AG08395 (cell line): ENCODE measurements at places on chromosomes 3 and 15.

DNA sequence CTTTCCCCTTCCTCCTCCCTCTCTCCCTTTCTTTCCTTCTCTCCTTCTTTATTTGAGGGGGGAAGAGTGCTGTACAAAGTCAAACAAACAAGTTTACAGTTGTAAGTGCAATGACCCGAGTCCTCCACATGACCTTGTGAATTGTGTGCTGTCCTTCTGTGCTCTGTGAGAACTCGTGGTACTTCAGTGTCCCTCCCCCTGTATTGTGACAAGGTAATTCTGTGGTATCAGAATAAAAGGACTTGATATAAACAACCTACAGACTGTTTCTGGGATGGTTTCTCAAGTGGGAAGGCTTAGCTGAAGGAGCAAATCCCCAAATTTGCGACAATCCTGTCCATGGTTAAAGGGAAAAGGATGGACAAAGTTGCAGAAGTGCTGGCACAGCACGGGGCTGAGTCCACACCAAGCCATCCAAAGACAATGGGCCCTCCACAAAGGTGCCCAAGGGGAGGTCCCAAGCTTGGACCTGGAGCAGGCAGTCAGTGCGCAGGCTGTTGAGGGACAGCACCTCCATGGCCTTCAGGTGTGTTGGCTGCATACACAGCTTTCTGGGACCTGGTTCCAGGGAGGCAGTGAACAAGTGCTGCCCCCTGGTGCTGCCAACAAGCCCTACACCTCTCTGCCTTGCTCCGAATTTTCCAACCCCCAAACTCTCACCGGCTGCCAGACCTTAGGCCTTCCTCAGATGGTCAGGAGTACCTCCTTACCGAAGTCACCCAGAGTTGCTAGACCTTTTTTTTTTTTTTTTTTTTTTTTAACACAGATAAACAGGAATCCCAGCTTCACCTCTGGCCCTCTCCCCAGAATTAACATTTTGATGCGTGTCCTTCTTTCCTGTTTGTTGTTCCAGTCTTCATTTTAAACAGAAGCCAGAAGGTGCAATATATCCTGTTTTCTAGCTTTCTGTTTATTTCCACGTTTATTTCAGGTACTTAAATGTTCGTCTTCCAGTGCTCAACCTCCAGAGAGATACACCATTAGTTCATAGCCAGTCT lies 2.6 kb upstream of the APEH start:
- DNase-seq, result peak; percentile 76

- DNase-seq, result peak; percentile 34
These were observed 60.6 kb upstream of the GOLGA8B start for GRCh38 chr15:34644061-34644460.

- DNase-seq, result no peak
These were observed 43.2 kb upstream of the PIK3R4 start for GRCh38 chr3:130789782-130790322.

GRCh38 chr3:9198261-9198660 lies 51.2 kb downstream of the SRGAP3 start:
- no peak for DNase-seq

GRCh38 chr3:193599393-193599792 lies 6.4 kb downstream of the OPA1 start:
- DNase-seq, result no peak

DNA sequence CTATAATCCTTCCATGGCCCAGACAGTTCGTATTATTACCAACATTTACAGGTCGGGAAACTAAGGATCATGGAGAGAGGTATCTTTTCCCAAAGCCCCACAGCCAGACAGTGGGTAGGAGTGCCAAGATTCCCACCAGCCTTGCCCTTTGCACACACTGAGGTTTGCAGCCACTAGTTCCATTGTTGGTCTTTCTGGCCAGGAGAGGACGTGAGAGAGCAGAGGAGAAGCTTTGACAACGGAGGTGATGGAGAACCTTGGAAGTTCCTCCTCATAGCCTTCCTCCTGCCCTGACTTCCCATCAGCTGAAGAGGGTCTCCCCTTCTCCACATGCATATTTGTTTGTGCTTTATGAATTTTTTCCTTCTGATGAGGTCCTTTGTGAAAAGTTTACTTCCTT lies 50.5 kb upstream of the PLCL2 start:
- no peak for DNase-seq

DNA sequence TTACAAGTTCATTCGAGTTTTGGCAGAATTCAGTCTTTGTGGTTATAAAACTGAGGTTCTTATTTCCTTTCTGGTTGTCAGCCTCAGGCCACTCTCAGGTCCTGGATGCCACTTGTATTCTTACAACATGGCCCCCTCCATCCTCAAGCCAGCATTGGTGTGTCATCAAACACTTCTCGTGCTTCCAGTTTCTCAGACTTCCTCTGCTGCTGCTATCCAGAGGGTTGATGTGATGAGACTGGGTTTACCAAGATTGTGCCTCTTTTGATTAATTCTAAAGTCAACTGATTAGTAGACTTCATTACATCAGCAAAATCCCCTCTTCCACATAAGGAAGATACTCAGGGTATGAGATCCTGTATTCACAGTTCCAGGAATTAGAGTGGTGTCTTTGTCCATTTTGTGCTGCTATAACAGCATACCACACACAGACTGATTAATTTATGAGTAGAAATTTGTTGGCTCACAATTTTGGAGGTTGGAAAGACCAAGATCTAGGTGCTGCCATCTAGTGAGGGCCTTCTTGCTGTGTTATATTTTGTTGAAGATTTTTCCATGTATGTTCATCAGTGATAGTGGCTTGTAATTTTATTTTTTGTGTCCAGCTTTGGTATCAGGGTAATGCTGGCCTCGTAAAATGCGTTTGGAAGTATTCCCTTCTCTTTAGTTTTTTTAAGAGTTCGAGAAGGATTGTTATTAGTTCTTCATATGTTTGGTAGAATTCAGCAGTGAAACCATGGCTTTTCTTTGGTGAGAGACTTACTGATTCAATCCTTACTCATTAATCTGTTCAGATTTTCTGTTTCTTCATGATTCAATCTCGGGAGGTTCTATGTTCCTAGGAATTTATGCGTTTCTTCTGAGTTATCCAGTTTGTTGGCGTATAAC lies 11.1 kb downstream of the LRCH3 start:
- peak; percentile 30 for DNase-seq

DNA sequence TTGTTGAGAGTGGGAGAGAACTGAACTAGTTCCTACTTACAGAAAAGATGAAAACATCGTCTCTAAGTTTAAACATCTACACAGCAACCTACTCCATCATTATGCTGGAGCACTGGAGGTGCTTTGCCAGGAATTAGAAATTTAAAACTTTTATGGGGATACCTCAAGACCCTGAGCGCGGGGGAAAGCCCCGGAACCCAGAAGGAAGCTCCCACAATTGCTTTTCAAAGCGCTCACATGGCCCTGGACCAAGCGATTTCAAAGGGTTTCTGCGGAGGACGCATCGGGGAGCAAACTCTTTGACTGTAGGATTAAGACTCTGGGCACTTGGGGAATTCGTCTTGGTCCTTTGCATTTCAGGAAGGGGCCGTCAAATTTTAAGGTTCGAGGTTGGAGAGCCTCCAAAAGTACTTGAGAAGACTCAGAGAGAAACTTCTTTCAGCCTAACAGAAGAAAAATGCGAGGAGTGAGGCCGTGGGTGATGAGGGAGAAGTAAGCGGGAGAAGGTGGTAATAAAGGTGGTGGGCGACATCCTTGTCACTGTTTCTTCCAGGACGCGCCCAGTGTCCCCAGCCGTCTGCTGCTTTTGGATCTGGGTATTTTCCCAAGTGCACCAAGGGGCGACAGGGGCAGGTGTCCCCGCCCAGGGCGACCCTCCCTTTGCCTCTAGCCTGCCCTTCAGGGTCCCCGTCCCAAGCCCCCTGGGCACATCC lies 591 bp downstream of the PROK2 start:
- no peak for DNase-seq

GRCh38 chr3:25783661-25784512 lies 644 bp upstream of the NGLY1 start:
- DNase-seq, result peak; percentile 22

GRCh38 chr3:79368403-79368802 lies 399.4 kb downstream of the ROBO1 start:
- no peak for DNase-seq

DNA sequence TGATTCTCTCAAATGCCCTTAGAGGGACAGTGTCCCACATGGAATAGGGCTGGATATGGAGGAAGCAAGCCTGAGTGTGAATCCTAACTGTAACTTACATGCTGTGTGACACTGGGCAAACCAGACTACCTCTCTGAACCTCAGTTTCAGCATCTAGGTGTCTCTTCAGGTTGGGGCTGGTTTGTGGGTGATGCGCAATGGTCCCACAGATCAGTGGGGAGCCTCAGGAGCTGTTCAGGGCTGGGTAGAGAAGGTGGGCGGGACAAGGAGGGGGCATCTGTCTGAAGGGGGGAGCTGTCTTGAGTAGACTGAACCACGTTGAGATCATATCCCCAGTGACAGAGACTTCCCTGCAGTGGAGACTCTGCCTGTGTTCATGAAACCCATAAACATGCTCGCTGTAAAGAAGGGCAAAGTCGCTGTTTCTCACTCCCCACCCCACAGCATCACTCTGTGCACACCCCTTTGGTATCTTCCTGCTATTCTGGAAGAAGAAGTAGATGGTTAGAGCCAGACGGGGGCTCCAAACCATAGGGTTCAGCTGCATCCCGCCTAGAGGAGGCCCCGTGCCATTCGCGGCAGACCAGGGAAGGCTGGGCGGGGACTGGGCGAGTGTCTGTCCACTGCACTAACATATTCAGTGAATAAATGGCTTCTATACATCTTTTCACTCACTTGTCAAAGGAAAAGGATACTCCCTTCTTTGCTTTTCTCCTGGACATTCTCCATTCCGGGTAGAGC lies 28.4 kb downstream of the SRPRB start:
- no peak for DNase-seq

- DNase-seq, result no peak
These were observed 19.2 kb downstream of the KLF13 start for GRCh38 chr15:31345606-31346366.

DNA sequence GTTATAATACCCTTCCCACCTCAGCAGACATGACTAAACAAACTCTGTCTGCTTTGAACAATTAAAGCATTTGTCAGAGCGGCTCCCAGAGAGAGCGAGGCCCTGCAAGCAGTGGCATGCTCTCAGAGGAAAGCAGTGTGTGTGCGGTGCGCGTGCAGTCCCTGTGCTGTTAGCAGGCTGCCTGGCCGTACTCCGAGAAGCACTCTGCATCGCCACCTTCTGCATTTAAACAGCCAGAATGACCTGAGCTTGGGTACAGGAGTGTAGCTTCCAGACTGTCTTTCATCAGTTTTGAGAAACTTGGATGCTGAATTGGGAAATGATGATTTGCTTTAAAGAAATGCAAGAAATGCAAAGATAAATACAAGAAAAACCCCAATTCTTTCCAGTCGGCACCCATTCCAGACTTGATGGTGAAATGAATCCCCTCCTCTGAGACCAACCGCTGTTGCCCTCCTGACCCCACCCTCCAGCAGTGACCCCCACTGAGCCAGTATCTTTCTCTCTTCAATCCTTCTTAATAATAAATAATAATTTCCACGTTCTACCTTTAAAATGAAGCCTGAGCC lies 113.5 kb downstream of the VGLL4 start:
- peak; percentile 57 for DNase-seq

DNA sequence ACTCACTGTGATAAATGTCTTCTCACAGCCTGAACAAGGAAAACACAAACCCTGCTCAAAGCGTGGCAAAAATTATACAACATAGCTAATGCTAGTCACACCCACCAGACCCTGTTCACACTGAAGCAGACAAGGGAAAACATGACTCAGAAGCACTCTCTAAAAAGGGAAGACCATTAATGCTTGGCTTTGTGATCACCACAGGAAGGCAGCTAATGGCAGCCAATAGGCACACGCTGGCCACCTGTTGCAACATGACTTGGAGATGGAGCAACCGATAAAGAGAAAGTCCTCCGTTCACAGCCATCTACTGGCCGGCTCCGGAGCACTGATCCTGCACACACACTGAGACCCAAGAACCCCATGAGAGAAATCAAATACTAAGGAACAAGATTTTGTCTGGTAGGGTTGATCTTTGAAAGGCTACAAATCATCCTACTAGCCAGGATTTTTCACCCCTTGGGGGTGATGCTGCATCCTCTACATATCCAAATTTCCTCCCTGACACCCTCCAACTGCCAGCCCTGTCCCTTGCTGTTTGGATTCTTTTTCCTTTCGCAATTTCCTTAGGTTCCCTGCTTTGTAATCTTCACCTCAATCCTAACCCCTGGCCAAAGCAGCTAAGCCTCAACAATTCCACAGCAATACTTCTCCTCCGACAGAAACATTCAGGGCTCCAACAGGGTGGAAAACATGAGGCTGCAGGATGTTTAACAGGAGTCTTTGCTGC lies 3.2 kb downstream of the ZXDC start:
- peak; percentile 90 for DNase-seq

GRCh38 chr3:183845090-183845489 lies 19.7 kb upstream of the MAP6D1 start:
- no peak for DNase-seq

GRCh38 chr3:55564726-55565125 lies 77.6 kb upstream of the WNT5A start:
- DNase-seq, result no peak

GRCh38 chr3:63344661-63345060 lies 66.6 kb downstream of the SYNPR start:
- no peak for DNase-seq

GRCh38 chr3:55349851-55350250 lies 137.3 kb downstream of the WNT5A start:
- no peak for DNase-seq

- DNase-seq, result no peak
These were observed 96.7 kb downstream of the LSM3 start for GRCh38 chr3:14274999-14275961.

DNA sequence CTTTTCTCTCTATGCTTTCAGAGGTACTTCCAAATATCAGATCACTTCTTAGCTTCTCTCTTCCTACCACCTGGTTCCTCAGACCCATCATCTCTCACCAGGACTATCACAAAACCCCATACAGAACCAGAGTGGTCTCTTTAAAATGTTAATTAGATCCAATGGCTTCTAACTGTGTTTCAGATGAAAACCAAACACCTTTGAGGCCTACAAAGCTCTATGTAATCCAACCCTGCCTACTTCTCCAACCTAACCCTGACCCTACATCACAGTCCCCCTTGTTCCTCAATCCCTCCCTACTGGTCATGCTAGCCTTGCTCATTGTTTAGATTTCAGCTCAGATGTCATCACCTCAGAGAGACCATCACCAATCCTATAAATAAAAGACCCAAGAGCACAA lies 34.8 kb downstream of the SUMF1 start:
- DNase-seq, result no peak
